H9 (cell line): ENCODE measurements at places on chromosomes 7 and 10.

DNA sequence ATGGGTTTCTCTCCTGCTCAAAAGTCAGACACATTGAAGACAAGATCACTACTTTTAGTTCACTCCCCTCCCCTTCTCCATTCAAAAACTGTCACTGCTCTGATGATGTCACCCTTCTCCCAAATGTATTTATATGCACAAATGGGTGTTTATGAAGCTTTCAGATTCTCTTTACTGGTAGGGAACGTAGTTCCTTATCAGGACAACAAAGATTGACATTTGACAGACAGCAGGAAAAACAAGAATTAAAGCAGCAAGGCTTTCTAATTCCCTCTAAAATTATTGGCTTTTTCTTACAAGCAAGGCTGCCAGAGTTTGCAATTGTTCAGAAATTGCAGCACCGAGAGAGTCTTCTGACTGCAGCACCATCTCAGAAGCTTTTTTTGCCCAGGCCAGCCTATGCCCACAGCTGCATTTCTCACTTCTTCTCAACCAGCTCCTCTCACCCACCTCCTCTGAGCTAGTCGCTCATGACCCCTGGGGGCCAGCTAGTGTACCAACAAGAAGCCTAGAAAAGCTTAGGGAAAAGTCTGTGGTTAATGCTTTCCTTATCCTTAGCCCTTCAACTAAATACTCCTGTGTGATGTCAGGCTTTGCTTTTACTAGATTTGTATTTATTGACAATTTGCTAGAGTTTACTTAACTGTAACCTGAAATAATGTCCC is 265.1 kb downstream of the HTR7 start:
- peak; percentile 73 for DNase-seq

DNA sequence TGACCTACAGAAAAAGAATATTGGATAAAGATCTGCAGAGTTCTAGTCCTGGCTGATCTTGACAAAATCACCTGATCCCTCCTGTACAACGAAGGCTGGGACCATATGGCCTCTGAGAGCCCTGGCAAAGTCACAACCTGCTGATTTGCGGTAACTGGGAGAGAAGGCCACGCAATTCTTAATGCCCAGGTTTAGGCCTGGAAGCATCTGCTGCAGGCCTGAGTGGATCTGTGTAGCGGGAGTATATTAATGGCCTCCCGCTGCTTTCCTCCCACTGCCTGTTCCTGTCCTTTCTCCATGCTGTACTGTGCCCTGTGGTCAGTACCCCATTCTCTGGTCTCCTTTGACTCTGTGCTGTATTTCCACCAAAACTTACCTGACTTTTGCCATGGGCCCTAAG is 24.2 kb downstream of the AKR1B1 start:
- DNase-seq: no peak

DNA sequence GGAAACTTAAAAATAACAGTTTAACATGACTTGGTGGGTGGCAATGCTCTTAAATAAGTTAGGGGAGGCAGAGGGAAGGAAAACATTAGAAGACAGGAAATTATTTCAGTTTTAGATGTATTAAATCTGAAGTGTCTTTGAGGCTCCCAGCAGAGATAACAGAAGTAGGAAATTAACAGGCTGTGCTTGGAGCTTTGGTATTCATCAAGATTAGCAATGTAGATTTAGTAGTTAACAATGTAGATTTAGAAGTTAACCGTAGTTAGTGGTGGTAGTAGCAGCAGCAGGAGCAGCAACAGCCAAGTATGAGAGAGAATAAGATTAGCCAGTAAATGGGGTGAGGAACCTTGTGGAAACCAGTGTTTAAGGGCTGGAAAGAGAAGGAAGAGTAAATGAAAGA is 48.7 kb upstream of the UBN2 start:
- no peak for DNase-seq

GRCh38 chr7:140350056-140350455 is 48.3 kb downstream of the SLC37A3 start:
- DNase-seq: no peak

DNA sequence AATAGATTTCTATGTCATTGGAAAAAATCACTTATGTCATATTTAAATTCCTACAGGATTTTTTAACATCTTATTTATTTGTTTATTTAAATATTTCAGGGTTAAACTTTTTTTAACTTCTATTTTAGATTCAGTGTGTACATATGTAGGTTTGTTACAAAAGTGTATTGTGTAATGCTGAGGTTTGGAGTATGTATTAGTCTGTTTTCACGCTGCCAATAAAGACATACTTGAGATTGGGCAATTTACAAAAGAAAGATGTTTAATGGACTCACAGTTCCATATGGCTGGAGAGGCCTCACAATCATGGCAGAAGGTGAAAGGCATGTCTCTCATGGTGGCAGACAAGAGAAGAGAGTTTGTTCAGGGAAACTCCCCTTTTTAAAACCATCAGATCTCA is 65.4 kb downstream of the MGAM2 start:
- DNase-seq: no peak
